Stimulated activated CD4-positive, alpha-beta T cell treated with anti-CD3 and anti-CD28 coated beads, Interleukin-4, amount 100 ng/mL, for 1 hour (primary cell): ENCODE measurements at places on chromosomes 2 and 18.
A peak's percentile ranks its signal among the peaks of the same experiment; 100 is the strongest.

- no peak for DNase-seq
These were observed 15.9 kb downstream of the GATA6 start for GRCh38 chr18:22185273-22185672.

GRCh38 chr2:36392571-36393255 lies 37.1 kb downstream of the CRIM1 start:
- no peak for DNase-seq

GRCh38 chr2:189559579-189560272 lies 20.9 kb downstream of the SLC40A1 start:
- no peak for DNase-seq

DNA sequence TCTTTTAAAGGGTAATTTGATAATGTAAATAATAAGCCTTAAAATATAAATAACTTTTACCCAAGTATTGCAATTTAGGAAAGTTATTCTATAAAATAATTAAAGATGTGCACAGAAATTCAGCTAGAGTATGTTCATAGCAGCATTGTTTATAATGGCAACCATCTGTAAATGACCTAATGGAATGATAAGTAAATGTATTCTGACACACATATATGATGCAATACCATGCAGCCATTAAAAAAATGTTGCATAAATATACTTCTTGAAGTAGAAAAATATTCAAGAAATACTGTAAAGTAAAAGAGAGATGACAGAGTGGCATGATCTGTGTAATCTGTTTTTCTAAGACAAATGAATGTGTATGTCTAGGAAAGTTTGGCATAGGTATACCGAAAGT lies 545.7 kb downstream of the ZEB2 start:
- DNase-seq, result no peak

DNA sequence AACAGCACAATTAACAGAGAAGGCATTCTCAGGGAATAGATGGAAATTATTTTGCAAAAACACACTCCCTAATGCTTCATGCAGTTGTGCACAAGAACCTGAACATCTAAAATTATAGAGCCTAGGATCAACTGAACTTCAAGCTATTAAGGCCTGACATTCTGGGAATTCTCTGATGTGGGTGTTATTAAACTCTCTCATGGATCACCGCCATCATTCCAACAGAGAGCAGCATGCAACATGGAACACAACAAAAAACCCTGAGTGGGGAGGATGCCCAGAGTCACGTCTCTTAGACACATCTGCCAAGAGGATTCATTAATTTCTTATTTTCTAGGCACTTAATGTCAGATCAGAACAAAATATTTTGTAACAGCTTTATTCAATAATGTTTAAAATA lies 543.8 kb downstream of the ERBB4 start:
- DNase-seq, result no peak

DNA sequence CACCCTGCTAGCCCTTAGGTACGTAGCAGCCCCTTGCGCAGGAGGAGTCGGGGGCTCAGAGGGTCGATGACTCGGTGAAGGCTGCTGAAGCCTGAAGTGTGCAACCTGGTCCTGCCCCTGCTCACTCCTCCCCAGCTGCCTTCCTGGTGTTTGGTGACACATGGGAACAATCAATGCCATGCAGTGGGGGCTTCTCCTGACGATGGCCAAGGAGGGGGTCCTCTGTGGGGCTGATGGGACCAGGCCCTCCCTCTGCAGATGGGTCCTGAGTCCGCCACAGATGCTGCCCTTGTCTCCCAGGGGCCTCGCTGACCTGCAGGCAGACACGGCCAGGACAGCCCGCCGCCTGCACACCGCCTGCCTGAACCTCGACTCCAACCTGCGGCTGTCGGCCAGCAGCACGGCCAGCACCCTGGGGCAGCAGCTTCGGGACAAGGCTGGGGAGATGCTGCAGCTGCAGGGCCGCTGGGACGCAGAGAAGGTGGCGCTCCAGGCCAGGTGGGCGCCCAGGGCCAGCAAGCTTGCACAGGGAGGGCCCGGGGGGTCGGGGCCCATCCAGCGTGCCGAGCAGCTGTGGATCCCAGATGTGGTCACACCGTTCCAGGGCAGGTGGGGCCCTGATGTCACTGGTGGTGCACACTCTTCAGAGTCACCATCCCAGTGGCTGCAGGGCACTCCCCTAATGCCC lies 24.6 kb downstream of the CROCC2 start:
- DNase-seq, result no peak

GRCh38 chr2:1893856-1894255 lies 149.5 kb upstream of the PXDN start:
- no peak for DNase-seq

DNA sequence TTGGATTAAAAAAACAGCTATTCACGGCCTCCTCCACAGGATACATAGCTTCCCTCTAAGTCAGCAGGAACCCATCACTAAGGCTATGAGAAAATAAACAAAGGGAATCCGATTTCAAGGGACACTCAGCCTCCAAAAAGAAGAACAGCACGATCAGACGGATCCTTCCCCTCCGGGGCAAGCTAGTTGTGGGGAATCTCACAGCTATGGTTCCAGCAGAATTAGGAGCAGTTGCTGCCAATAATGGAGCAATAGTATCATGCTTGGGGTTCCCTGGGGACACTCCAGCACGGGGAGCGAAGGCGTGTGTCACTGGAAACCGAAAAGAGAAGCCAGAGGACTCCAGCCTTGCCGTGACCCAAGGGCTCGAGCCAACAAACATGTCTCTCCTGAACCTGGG lies 163.1 kb downstream of the TTC32 start:
- DNase-seq, result no peak

GRCh38 chr2:27871802-27872201 lies 18.4 kb downstream of the RBKS start:
- no peak for DNase-seq

- no peak for DNase-seq
These were observed 440 bp upstream of the UGGT1 start for GRCh38 chr2:128090575-128090944.

- no peak for DNase-seq
These were observed 2.2 kb downstream of the HOXD10 start for GRCh38 chr2:176118601-176119339.

DNA sequence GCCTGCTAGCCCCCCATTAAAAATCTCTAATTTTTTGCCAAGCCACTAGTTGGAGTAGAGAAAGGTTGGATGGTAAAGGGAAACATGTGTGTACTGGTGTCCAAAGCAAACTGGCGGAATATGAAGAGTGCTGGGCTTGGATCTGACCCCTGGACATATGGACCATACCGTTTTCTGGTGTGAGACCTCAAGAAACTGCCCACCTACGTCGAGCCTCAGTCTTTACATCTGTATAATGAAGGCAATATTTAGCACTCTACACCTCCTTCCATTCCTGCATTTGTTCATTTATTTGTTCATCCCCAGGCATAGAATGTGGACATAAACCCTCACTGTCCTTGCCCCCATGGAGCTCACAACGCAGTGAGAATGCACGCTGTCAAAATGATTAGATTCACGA lies 142.4 kb downstream of the RHBDD1 start:
- DNase-seq, result no peak

GRCh38 chr2:70124983-70125480 lies 37.8 kb downstream of the PCBP1 start:
- peak; percentile 68 for DNase-seq

DNA sequence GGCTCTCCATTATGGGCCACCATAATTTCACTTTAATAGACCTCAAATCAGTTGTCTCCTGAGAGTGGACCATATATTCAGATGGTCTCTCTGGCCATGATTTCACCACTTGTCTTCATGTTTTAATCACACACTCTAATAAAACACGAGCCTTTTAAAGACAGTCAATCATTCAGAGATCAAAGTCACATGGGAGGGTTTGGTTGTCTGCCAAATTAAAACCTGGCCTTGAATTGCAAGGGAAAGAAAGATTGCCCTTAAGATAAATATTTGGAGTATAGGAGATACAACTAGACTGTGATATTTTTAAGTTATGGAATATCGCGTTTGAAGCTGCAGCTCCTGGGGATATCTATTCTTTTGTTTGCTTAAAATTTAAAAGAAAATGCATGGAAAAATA lies 377.8 kb upstream of the DDX18 start:
- no peak for DNase-seq

GRCh38 chr2:157901325-157901724 lies 25.2 kb upstream of the ACVR1 start:
- no peak for DNase-seq

DNA sequence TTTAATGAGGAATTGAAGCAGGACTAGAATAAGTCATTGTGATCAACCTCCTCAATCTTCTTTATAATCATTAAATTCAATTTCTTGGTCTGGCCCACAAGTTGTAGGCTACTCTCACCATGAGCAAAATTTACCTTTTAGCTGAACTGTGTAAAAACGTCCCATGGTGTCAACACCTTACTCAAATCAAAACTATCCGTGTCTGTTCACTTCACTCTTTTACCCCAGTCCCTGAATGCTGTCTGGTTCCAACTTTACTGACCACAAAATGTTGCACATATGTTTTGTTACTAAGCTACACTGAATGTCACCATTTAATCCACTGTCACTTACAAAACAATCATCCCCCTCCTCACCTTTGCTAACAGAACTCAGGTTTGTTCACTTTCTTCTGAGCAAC lies 951.6 kb upstream of the SLC39A10 start:
- DNase-seq, result no peak

GRCh38 chr2:43743706-43744105 lies 30.1 kb upstream of the DYNC2LI1 start:
- DNase-seq, result no peak

DNA sequence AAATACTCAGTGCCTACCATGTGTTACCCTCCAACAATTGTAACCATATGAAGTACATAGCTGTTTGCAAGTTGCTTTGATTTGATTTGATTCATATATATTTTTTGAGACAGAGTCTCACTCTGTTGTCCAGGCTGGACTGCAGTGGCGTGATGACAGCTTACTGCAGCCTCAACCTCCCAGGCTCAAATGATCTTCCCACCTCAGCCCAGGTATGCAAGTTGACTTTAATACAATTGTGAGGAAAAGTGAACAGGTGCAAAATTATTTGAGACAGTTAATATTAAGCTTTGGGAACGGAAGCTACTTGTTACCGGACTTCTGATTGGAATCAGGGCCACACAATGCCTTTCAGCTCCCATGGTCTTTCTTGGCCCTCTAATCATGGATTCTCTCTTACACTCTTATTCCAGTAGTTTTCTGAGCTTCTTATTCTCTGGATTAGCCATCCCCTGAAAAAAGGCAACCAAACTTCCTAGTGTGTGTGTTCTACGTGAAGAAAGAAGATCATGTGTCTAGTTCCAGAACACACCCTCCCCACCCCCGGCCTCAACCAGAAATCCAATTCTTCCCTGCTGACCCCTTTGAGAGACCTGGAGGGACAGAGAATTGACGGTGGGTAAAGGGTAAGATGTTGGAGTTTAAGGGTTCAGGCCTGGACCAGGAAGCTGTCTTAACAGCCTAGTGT lies 1.1 kb upstream of the RPL37A start:
- DNase-seq, result no peak

GRCh38 chr18:452816-453215 lies 47.7 kb downstream of the COLEC12 start:
- DNase-seq, result no peak

DNA sequence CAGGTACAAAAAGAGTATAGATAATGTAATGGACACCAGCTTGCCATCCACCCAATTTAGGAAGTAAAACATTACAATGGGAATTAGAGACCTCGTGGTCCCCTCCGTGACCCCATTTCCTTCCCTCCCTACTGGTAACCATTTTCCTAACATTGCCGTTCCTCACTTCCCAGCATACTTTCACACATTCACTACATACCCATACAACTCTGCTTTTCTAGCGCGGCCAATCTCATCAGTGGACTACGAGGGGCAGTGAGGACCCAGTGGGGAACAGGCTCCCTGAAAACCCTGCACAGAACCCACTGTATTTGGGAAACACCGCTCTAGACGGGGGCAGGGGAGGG lies 1.1 kb downstream of the ENOSF1 start:
- DNase-seq, result no peak
